ENCODE measurements at places on chromosomes 16 and 17.

DNA sequence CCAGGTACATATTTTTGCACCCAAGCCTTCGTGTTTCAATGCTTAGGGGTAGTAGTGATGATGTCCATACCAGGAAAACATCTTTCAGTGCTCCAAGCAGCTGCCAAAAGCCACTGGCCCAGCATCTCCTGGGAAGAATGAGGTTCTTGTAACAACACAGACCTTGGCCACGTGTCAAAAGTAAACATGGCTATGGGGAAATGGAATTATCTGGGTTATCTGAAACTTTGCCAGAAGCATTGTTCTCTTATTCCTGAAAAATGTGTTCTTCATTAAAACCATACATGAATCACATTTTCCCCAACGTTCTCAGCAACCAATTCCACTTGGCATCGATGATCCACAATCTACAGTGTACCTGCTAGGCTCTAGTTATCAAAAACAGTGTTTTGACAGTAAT lies 524.2 kb upstream of the EEF2KMT start:
- no peak for DNase-seq

DNA sequence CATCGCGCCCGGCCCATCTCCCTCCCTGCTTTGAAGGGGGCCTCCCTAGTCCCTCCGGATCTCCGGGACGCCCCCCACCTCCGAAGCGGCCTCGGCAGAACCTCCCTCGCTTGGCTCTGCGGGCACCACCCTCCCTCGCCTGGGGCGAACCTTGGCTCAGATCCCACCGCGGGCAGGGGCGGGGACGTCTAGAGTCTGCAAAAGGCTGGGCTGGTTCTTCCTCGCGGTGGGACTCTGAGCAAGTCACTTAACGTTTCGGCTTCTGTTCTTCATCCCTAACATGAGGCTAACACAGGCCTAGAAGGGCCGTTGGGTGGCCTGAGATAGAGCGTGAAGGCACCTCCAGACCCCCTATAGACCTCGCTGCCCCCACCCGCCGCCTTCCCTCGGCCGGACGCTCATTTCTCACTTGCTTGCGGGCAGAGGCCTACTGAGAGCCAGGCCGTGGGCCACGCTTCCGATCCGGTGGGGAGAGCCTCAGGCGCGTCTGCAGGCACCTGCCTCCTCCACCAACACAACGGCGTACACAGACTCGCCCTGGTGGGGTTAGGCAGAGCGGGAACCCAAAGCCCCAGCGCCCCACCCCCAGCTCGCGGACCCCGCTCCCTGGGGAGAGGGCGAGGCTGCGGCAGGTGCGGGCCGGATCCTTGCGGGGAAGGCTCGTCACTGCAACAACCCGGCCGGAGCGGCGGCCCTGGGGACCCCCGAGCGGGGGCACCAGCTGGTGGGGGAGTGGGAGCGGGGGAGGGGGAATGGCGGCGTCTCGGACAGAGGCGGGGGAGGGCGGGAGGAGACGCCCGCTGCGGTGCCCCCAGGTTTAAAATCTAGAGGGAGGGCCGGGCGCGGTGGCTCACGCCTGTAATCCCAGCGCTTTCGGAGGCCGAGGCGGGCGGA lies 5.4 kb downstream of the MYO1C start:
- no peak for DNase-seq

DNA sequence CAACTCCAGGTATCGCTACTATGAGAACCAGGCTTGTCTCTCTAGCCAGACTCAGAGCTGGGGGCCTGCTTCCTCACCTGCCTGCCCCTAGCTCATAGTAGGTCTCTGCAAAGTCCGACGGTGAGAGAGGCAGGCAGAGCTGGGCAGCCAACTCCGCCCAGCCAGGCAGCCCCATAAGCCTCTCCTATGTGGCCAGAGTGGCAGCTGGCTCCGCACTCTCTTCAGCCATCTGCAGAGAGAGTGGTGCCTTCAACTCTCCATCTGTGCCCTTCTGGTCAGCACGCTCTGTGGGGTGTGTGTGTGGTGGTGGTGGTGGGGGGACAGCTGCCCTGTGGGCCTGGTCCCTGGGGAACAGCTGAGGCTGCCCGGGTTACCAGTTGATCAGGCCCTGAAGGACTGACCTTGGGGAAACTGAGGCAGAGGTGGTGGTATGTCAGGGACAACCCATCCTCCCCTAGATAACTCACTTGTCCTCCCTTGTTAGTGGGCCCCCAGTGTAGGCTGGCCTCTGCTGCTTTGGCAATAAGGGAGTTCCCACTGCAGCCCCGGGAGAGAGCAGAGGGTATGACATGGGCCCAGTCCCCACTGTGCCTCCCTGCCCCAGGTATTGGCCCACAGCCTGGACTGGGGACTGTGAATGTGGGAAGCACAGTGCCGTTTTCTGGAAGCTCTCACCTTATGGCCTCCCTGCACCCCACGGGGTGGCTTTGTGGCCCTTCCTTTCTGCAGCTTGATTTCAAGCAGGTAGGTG lies 1.8 kb upstream of the ADGRG1 start:
- no peak for DNase-seq

- DNase-seq = no peak
Measured at GRCh38 chr16:17171250-17172143, 299.3 kb downstream of the XYLT1 start.
